Neural crest cell (in vitro differentiated cells): ENCODE measurements at places on chromosomes 4 and X. TPM values are rescaled to one million over a fixed set of nuclear protein-coding genes. Genes with fewer than 3 reads are reported as not detected.
A peak's percentile ranks its signal among the peaks of the same experiment; 100 is the strongest.

DNA sequence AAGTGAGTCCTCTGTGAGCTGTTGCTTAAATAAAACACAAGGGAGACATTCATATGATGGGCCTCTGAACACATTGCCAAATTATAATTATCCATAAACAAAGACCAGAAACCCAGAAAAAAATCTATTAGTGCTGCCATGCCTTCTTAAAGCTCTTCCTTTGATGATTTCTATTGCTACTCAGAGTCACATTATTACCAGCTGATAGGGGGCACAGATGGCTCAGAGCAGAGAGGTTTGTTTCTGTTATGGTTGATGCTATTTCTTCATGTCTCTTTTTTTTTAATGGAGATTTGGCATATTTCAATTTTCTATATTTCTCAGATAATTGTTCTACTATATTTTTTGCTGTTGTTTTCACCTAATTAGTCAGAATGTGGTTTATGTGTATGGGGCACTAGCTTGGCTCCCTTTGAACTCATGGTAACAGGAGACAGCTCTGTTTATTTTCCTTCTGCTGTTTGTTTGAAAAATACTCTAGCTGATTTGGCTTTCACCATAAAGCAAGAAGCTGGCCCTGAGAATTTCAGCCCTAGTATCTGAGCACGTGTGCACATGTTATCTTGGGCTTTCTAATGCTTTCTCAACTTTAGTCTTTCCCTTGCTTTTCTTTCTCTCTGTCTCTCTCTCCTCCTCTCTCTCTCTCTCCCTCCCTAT, 568.8 kb downstream of the PPARGC1A start:
- no peaks in the 10 kb centered on the region for H3K27me3 ChIP-seq
- DNase-seq, result no peak
- H3K4me3 ChIP-seq, result no peak overlapping the region
- H3K27ac ChIP-seq, result no peak overlapping the region
- peaks cover 41% of the 10 kb centered on the region for H3K4me1 ChIP-seq

DNA sequence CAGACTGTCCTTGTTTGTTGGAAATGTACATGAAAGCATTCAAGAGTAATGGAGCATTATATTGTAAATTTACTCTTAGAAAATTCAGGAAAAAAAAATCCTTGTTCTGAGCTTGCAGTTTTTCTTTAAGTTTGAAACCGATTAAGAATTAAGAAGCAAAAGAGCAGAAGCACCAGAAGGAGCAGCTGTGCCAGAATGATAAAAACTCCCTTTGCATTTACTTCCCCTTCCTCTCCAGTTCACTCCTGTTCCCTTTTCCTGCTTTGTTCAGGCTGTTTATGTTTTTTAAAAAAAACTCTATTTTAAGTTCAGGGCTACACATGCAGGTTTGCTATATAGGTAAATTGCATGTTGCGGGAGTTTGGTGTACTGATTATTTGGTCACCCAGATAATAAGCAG, 90.3 kb downstream of the ATOH1 start:
- no peaks in the 10 kb centered on the region for H3K36me3 ChIP-seq
- H3K4me1 ChIP-seq, result no peaks in the 10 kb centered on the region
- H3K4me3 ChIP-seq, result no peak overlapping the region
- H3K27ac ChIP-seq, result no peak overlapping the region

DNA sequence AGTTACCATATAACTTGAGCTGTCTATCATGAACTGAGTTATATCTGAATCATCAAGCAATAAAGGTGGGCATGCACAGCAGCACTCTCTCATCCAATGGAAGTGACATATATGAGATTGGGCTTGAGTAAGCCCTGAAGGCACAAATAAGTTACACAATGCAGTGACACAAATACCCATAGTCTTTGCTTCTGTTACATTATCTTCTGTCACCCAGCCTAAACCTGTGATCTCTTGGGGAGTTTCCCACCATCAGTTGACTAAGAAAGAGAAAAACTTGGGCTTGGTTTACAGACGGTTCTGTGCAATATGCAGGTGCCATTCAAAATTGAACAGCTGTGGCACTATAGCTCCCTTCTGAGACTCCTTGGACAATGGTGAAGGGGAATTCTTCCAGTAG, 138.8 kb upstream of the IL15 start:
- DNase-seq, result no peak
- H3K36me3 ChIP-seq, result no peaks in the 10 kb centered on the region
- H3K27ac ChIP-seq, result no peak overlapping the region
- H3K4me1 ChIP-seq, result no peaks in the 10 kb centered on the region

DNA sequence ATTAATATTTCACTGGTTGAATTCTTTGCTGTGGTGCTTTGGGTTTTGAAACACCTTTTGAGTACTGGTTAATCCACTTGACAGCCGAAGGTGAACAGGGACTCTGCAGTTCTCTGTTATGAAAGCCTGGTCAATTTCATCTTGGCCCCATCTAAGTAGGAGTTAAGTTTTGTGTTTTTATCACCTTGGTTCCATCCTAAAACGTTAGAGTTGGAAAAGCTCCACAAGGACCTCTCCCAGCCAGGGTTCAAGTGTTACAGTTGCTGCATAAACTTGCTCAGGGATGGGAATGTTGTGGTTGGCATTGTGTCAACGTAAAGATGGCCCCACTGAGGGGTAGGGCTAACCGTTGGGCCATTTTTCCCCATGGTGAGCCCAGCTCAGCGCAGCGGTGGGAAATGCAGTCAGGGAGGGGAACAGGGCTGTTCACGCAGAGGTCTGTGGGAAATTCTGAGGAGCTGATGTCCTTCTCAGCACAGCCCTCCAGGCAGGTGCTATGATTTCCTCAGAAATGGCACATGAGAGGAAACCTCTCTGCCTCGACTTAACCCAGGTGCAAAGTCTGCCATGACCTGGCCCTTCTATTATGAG, 188.7 kb downstream of the STIM2 start:
- no peak for DNase-seq
- peaks cover 4% of the 10 kb centered on the region for H3K4me1 ChIP-seq
- H3K27me3 ChIP-seq, result peaks cover 13% of the 10 kb centered on the region

DNA sequence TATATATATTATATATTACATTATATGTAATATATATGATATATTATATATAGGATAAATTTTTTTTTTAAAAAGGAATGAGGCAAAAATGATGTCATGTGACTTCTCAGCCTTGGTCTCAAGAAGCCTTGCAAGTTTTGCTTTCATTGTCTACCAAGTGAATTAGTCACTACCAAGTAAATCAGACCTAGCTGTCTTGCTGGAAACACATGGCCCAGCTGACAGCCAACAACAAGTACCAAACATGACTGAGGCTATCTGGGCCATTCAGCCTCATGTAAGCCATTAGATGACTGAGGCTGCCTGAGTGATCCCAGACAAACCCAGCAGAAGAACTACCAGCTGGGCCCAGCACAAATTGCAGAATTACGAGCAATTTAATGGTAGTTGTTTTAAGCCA, 44.9 kb downstream of the HAND2 start:
- no peaks in the 10 kb centered on the region for H3K4me1 ChIP-seq
- H3K27ac ChIP-seq, result no peak overlapping the region
- H3K27me3 ChIP-seq, result no peaks in the 10 kb centered on the region
- DNase-seq, result no peak

DNA sequence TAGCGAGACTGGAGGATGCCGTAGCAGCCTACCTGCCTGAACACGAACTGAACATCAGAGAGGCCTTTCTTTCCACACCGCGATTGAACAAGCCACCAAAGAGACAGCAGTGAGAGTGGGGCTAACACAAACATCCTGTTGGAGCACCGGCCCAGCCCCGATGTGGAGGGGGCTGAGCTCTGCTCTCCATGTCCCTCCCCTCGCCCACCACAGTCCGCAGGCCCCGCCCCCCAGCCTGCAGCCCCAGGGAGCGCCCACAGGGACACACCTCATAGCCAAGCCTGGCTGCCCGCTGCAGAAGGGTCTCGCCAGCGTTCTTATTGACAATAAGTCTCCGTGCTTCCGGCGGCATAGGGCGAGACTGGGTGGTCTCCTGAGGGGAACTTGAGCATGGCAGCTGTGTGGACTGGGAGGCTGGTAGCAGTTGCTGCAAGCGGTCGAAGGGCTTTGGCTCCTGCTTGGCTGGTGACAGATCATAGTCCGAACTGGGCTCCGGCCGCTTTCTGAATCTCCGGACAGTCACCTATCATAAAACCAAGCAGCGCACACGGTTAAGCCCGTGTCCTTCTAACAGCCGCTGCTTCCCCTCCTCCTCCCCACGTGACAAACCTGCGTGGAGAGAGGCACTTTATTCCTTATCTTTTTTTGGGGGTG, 35.8 kb downstream of the BCOR start:
- DNase-seq, result no peak
- H3K36me3 ChIP-seq, result peaks cover 21% of the 10 kb centered on the region
- peak overlapping the region; percentile 32 for H3K4me3 ChIP-seq
- H3K27ac ChIP-seq, result no peak overlapping the region
- H3K27me3 ChIP-seq, result no peaks in the 10 kb centered on the region

DNA sequence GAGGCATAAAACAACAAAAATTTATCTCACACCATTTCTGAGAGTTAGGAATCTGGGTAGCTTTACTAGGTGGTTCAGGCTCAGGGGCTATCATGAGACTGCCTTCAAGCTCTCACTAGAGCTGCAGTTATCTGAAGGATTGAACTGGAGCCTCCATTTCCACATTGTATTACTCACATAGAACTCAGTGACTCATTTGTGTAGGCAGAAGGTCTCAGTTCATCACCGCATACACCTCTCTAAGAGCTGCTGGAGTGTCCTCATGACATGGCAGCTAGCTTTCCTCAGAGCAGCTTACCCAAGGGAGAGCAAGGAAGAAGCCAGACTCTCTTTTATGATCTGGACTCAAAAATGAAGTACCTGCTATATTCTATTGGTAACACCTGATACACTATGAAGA, 389.2 kb downstream of the IQCM start:
- no peaks in the 10 kb centered on the region for H3K27me3 ChIP-seq
- H3K27ac ChIP-seq, result no peak overlapping the region
- no peaks in the 10 kb centered on the region for H3K36me3 ChIP-seq
- DNase-seq, result no peak
- no peaks in the 10 kb centered on the region for H3K4me1 ChIP-seq
- H3K4me3 ChIP-seq, result no peak overlapping the region

DNA sequence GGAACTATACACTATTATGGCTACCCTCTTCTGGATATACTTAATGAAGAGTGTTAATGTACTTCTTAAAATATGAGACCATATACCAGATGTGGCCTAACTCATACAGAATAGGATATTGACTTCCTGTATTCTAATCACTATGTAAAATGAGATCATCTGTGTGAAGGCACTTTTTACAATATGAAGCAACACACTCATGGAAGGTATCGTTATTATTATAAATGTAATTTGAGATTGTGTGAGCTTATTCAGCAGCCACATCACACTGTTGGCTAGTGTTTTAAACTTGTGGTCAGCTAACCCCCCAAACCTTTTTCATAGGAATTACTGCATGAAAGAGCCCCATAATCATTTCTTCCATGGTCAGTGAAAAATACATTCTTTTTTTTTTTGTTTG, 281.8 kb upstream of the TEX13A start:
- H3K4me1 ChIP-seq, result no peaks in the 10 kb centered on the region
- no peak for DNase-seq
- no peaks in the 10 kb centered on the region for H3K27me3 ChIP-seq
- H3K36me3 ChIP-seq, result no peaks in the 10 kb centered on the region

- no peak overlapping the region for H3K4me3 ChIP-seq
- H3K36me3 ChIP-seq, result no peaks in the 10 kb centered on the region
- H3K27ac ChIP-seq, result no peak overlapping the region
- no peak for DNase-seq
- H3K27me3 ChIP-seq, result no peaks in the 10 kb centered on the region
Observed at GRCh38 chr4:32010221-32010620, 1290.1 kb downstream of the PCDH7 start.

DNA sequence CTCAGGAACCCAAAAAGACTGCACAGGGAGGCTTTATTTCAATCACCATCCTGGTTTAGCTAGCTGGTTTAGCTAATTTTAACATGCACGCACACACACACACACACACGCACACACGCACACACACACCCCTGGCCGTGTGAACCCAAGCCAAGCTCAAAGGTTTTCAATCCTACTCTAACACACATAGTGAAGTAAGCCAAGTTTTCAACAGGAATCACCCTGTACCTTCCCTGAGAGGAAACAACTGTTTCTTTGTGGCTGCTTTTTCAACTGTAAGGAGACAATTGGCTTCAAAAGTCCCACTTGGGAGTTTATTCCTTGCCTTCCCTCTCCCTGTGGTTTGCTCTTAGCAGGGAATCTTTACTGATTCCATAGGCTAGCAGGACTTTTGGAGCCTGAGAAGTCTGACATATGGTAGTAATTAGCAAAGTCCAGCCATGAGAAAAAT, 98.9 kb upstream of the BMP3 start:
- H3K27me3 ChIP-seq, result peaks cover 2% of the 10 kb centered on the region
- no peaks in the 10 kb centered on the region for H3K4me1 ChIP-seq
- no peaks in the 10 kb centered on the region for H3K36me3 ChIP-seq
- no peak overlapping the region for H3K27ac ChIP-seq
- DNase-seq, result no peak

- H3K4me3 ChIP-seq, result no peak overlapping the region
- H3K27me3 ChIP-seq, result peaks cover 3% of the 10 kb centered on the region
Observed at GRCh38 chr4:54992266-54992665, 133.1 kb downstream of the KDR start.

- H3K36me3 ChIP-seq, result no peaks in the 10 kb centered on the region
- H3K27ac ChIP-seq, result no peak overlapping the region
- no peak overlapping the region for H3K4me3 ChIP-seq
- H3K4me1 ChIP-seq, result no peaks in the 10 kb centered on the region
- no peak for DNase-seq
- H3K27me3 ChIP-seq, result no peaks in the 10 kb centered on the region
Observed at GRCh38 chrX:12867685-12868084, 813 bp downstream of the TLR7 start.

DNA sequence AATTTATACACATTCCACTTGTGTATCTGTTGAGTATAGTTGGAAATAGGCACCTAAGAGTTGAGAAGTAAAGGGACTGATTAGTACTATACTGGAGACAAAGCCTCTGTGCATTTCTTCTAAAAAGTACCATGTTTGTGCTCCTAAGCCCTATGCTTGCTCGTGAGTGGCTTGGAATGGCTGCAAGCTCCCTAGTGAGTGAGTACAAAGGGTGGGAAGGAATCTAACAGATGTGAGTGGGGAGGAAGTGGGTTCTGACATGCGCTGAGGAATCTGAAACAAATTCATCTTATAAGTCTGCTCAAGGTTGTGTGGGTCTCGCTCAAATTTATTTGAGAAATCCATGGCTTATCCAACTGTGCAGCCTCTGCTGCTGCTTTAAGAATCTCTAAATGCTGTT, 13.3 kb downstream of the SPCS3 start:
- H3K27me3 ChIP-seq, result no peaks in the 10 kb centered on the region
- H3K27ac ChIP-seq, result no peak overlapping the region
- no peaks in the 10 kb centered on the region for H3K4me1 ChIP-seq
- no peak overlapping the region for H3K4me3 ChIP-seq
- no peak for DNase-seq

JAKMIP1 gene
- 0.54 and 0.82 TPM in 2 replicates for total RNA-seq

INPP4B gene
- total RNA-seq, result 7.0 and 7.3 TPM in 2 replicates

ZCCHC18 gene
- 8.7 and 9.3 TPM in 2 replicates for total RNA-seq

OTC gene
- total RNA-seq, result 0.14 TPM in 1 of 2 replicates, not detected in the other

PCYT1B gene
- 32.3 and 34.0 TPM in 2 replicates for total RNA-seq

BCOR gene
- total RNA-seq, result 33.2 and 41.1 TPM in 2 replicates

RLIM gene
- 35.5 and 38.0 TPM in 2 replicates for total RNA-seq

CLDN22 gene
- total RNA-seq, result not detected in 2 replicates

ZBTB33 gene
- total RNA-seq, result 28.4 and 28.6 TPM in 2 replicates
